ENCODE measurements at places on chromosomes 1 and 21.

DNA sequence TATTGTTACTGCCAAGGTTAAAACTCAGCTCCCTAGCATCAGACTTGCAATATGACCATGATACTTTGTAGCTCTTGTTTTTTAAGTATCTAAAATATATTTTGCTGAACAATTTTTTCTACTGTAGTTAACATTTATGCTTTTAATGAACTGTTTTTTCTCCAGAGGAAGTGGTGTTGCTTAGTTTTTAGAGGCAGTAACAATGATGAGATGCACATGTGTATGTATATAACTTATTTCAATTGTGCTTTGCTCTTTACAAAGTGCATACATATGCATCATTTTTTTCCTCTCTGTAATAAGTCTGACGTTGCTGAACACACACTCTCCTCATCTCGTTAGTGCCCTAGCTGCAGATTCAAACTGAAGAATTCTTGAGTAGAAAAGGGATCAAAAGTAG lies 418.8 kb downstream of the ZP4 start:
- DNase-seq, result no peak

DNA sequence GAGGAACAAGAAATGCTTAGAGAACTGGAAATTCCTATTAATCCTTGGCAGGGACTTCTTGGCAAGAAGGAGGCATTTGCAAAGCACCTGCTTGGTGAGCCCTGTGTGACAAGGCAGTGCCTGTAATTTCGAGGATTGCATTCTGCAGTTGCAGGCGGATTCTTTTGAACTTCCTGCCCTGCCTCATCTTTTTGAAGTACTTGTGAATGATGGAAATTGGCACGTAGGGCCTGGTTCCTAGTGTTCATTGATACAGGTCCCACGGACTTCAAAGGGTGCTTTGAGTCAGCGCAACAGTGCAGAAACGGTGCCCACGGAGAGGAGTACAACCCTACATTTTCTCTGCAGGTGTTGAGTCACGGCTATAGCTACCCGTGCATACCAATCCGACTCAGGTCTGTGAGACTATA lies 6.4 kb downstream of the HUNK start:
- no peak for DNase-seq

DNA sequence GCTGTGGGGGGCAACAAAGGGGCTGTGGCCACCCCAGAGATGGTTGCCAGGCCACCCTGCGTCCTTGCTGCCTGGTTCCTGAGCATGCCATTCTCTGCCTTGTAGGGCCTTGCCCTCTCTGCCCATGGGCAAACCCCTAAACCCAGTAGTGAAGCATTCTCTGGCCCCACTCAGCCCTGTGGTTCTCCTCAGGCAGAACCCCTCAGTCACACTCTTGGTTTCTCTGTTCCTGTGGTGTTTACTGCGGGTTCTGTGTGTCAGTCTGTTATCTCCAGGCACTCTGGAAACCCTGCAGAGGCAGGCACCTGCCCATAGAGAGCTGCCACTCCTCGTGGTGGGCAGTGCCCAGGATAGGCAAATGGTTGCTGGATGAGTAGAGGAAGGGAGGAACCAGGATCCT lies 41.1 kb upstream of the IL19 start:
- no peak for DNase-seq

GRCh38 chr1:177256153-177257075 lies 85.7 kb downstream of the BRINP2 start:
- DNase-seq, result peak; percentile 70

DNA sequence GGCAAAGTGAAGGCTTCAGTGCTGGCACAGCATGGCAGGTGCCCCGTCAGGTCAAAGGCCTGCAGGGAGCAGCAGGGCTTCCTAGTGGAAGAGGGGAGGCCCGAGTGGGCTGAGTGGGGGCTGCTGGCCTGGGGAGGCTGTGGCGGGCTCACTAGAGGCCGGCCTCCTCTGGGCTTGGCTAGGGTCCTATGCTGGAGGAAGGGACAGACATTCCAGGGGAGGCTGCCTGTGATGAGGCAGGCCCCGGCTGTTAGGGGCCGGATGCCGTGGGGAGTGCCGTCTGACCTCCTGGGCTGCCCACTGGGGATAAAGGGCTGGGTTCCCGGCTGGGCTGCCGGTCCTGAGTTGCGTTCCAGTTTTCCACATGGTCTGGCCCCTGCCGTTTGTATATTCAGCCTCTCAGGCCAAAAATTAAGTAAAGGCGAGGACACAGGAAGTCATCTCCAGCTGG lies 21.1 kb downstream of the PRXL2B start:
- DNase-seq, result no peak

DNA sequence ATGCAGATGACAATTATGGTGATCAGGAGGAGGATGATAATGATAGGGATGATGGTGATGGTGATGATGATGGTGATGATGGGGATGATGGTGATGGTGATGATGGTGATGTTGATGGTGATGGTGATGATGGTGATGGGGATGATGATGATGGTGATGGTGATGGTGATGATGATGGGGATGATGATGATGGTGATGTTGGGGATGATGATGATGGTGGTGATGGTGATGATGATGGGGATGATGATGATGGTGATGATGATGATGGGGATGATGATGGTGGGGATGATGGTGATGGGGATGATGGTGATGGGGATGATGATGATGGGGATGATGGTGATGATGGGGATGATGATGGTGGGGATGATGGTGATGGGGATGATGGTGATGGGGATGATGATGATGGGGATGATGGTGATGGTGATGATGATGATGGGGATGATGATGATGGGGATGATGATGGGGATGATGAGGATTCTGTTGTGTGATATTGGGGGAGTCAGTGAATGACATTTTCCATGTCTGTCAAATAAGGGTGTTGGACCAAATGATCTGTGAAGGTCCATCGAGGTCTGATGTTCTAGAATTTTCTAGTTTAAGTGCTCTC lies 65.6 kb upstream of the RPL11 start:
- no peak for DNase-seq

DNA sequence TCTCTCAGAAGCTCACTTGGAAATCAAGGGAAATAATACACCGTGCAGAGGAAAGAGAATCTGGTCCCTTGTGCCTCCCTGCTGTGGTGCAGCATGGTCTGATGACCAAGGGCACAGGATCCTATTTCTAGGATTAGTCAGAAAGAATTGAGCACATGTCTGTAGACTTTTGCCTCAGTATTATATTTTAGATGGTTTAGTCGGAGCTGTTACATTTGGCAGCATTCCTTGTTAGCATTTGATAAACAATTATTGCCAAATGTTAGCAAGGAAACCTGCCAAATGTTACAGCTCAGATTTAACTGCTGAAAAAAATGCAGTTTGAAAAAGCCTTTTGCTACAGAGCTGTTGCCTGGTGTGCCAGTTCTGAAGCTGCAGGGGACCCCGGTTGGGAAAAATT lies 183.5 kb upstream of the DPYD start:
- DNase-seq, result no peak

GRCh38 chr1:178451529-178451928 lies 45.2 kb downstream of the CLEC20A start:
- DNase-seq, result no peak

DNA sequence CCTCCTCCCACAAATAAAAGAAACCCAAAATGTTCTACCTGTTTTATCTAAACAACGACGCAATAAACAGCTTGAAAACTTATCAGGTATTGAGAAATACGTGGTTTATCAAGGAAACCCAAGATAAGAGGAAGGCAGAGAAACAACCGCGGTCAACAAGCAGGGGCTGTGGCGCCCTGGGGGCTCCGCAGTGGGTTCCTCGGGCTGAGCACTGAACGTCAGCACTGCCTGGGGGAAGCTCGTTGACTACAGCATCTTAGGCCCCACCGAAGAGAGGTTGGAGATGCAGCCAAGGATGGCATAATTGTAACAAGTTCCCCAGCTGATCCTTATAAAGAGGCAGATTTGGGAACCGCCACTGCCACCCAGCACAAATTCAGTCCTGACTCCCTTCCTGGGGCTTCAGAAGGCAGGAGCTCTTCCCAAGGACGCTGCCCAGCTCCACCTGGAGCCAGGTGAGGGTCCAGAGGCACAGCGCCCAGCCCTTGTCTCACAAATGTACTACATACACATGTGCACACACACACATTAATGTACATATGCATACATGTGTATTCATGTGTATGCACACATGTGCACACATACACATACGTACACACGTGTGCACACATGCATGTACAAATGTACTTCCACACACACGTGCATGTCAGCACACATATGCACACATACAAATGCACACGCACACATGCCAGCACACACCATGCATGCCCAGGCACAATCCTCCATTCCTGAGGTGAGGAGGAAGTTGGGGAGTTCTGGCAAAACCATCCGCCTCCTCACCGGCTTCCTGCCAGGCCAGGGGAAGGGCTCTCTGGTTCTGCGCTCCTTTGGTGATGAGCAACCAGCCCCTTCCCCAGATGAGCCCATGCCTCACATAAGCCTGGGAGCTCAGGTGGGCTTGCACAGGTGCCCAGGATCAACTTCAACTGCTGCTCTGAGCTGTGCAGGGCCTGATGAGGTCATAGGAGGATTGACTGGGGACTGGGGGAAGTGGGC lies 251.1 kb downstream of the NPHP4 start:
- no peak for DNase-seq

- DNase-seq, result no peak
Measured at GRCh38 chr21:27408826-27409225, 441.9 kb upstream of the ADAMTS5 start.

- DNase-seq, result no peak
Measured at GRCh38 chr1:43506233-43506632, 24.4 kb upstream of the PTPRF start.

- DNase-seq, result no peak
Measured at GRCh38 chr1:10857687-10858086, 61.2 kb upstream of the CASZ1 start.

DNA sequence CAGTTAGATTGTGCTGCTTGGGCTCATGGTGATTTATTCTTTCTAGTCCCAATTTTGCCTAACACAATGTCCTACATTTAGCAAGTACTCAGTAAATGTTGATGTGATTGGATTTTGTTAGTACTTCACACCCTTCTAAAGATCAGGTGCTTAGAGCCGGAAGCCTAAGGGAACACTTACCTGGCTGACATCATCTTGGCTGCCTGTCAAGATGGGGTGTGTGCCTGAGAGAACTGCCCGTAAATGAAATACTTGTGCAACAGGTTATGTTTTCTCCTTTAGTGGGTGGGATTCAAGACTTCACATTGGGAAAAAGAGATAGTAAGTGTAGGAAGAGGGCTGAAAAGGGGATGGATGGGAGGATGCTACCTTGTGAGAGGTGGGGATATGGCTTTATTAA lies 75.5 kb upstream of the MACF1 start:
- DNase-seq, result no peak

- no peak for DNase-seq
Measured at GRCh38 chr1:180141381-180141934, 13.2 kb upstream of the QSOX1 start.

DNA sequence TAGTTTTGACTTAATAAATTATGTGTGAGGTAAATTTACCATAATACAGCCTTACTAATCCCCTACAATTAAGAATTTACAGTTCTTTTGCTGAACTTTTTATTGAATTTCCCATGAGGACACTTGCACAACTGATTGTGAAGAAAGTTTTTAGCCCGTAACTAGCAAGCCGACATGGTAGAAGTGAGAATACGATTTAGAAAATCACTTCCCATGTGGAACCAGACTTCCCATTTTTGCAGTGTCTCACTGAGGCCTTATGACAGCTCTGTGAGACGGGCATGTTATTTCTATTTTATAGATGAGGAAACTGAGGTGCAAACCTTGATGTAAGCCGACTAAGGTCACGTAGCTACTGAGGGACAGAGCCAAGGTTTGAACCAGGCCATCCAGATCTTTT lies 32.5 kb upstream of the LMO4 start:
- DNase-seq, result no peak

DNA sequence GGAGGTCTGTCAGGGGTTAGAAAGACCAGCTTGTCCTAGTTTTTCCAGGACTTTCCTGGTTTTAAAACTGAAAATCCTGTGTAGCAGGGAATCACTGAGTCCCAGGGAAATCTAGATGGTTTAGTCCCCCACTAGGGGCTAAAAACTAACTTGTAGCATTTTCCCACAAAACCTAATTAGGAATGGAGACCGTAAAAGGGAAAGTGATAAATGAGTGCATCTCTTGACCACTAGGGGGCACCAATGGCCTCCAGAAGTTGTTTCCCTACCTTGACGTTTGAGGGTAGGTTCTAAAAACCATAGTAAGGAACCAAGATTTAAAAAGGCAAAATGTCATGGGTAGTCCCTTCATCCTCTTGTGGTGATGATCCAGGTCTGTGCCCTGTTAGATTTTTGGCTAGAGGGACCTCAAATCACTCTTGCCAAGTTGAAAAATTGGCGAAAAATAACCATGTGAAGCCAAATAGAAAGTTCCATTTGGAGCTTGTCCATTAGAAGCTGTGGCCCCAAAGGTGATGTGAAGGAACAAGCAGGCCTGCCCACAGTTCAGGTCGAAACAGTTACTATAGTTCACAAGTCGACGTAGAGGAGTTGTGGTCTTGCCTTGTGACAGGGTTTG lies 24.5 kb downstream of the CLIC6 start:
- DNase-seq, result peak; percentile 59

DNA sequence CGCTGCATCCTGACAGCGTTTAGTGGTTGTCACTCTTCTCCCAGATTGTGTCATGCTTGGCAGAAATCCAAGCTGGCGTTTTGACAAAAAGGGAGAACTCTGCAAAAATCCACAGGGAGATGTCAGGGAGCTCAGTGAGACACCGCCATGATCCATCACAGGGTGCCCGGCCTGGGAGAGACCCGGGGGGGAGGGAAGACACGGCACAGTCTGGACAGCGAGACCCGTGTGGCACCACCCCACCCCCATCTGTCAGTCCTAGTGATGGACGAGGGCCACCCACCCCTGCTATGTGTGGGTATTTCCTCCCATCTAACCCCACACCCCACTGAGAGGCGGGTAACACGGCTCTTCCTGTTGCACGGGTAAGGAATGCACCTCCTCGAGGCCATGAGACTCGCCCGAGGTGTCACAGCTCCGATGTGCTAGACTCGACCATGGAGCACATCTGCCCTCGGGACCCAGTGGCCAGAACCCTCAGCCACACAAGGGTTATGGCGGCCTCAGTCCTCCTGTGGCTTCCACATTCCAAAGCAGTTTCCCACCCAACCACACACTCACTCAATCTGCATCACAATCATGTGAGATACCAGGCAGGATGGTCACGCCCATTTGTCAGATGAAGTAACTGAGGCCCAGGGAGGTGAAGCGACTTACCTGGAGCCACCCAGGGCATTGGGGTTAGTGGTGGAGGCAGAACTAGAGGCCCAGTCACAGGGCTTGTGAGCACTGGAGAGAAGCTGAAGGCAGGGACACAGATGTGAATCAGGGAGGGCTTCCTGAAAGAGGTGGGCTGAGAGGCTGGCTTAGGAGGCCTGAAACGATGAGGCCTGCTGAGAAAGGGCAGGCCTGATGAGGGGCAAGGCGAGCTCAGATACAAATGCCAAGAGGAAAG lies 688.5 kb downstream of the MATN1 start:
- DNase-seq, result no peak

GRCh38 chr21:43881283-43881682 lies 16.3 kb downstream of the AGPAT3 start:
- no peak for DNase-seq

DNA sequence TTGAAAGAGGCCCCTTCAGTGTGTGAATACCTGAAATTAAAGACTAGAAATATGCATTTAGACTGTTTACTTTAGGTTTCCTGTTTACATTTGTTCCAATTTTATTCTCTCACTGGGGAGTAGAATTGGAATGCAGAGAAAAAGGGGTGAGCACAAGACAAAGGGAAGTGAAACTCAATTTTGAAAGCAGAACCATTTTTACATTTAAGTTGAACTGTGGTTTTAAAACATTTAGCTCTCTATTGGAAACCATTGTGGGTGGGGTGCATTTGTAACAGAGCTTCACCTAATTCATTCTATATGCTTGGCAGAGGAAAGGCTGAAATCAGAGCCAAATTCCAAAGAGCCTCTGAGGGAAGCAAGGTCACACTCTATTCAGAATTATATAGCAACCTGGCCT lies 235.3 kb upstream of the C1orf105 start:
- DNase-seq, result no peak

- DNase-seq, result no peak
Measured at GRCh38 chr1:26784023-26784871, 3.5 kb upstream of the PIGV start.
